SHP77 treated with DMSO at 0.1 percent for 48 hours (cell line): ENCODE measurements at places on chromosomes 2 and 18.

DNA sequence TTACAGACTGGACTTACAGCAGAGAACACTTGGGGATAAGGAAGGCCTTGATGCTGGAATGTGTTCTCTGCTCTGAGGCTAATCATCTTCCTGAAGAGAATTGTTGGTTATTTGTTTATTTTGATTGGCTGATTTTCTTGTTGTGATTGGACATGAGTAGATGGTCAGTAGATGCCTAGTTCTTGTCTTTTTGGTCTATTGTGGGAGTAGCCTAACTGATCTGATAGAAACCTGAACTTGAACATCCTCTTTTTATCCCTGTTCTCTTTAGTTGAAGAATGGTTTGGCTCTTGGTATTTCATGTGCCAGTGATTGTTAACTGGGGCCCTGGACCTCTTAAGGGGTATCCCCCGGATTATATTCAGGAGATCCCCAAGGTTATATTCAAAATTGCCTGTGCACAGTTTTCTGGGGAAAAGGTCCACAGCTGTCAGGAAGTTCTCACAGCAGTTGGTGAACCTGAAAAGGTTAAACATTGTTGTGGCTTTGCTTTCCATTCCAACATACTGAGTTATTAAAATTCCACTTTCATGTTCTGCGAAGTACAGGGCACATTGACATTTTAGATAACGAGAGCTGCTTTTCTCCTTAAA lies 13.6 kb downstream of the TWSG1 start:
- no peak for DNase-seq

- DNase-seq: no peak
Observed at GRCh38 chr18:54946149-54946581, 13.1 kb downstream of the CCDC68 start.

GRCh38 chr2:63861220-63861822 lies 19.6 kb downstream of the UGP2 start:
- peak; percentile 28 for DNase-seq

GRCh38 chr2:126657148-126657635 lies 1.2 kb downstream of the GYPC start:
- no peak for DNase-seq

- no peak for DNase-seq
Observed at GRCh38 chr2:149068996-149069888, 30.7 kb downstream of the LYPD6B start.

GRCh38 chr18:47746615-47747014 lies 183.8 kb downstream of the SMAD2 start:
- no peak for DNase-seq

DNA sequence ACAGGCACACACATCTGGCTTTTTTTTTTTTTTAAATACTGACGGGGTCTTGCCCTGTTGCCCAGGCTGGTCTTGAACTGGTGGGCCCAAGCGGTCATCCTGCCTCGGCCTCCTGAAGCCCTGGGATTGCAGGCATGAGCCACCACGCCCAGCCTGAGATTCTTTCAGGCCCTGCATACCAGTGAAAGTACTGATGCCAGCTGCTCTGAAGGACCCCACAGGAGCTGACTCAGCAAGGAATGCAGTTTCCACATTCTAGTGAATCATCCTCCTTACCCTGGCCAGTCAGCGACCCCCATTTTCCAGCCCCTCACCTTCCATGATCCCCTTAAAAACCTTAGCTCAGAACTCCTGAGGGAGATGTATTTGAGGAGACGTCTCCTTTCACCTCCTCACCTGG lies 5.8 kb upstream of the DTYMK start:
- no peak for DNase-seq

GRCh38 chr2:55052129-55053061 lies 2.1 kb upstream of the RTN4 start:
- DNase-seq: no peak

DNA sequence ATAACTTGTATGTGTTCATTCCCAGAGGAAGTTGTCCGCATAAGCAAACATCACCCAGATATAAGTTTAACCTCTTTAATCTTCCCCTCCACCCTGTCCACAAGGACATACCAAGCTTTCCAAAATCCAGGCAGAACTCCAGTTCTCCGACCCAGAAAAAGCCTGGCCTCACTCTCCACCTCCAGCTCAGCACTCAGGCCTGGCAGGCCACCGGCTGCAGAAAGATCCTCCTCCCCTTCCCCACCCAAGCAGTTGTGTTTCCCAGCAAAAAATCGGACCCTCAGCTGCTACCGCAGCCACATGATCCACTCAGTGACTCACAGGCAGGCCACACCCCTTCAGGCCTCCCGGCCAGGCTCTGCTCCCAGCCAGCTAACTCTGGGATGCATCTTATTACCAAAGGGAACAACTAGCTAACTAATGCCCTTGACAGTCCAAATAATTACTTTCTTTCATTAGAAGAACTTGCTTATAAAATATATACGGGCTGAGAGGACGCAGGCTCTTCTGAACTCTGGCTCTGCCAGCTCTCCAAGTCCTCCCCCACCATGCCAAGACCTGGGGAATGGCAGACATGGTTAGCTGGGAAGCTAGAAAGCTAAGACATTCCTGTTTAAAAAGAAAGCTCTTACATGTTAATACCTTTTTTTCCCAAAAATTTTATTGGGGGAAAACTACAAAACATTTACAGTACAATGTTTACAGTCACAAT lies 4.5 kb downstream of the ZFP36L2 start:
- DNase-seq: peak; percentile 53

DNA sequence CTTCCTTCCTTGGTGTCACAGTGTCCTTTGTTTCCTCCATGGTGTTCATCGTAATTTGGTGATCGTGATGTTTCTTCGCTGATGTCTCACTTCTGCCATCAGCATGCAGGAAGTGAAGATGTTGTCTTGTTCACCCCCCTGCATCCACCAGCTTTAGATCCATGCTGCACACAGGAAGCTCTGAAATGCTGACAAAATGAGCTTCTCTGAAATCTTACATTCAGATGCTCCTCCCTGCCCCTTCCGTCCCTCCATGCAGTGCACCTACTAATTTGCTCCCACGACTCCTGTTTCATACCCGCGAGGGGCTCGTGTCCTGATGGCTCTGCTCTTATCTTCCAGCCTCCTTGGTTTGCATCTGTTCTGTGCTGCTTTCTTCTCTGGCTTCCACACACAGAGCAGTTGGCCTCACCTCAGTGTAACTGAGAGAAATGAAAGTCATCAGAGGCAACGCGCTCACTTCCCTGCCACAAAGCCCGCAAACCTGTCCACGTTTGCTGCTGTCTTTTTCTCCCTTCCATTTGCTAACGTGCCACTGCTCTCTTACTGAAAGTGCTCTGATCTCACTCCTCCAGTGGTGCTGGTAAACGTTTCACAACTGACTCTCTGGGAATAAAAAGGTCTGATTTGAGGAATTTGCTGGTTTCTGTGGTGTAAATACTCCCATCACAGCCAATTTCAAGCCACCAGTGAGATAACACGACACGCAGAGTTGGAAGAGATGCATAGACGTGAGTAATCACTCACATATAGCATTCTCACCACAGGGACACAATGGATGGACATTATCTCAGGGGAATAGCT lies 41.0 kb upstream of the MGAT4A start:
- no peak for DNase-seq

DNA sequence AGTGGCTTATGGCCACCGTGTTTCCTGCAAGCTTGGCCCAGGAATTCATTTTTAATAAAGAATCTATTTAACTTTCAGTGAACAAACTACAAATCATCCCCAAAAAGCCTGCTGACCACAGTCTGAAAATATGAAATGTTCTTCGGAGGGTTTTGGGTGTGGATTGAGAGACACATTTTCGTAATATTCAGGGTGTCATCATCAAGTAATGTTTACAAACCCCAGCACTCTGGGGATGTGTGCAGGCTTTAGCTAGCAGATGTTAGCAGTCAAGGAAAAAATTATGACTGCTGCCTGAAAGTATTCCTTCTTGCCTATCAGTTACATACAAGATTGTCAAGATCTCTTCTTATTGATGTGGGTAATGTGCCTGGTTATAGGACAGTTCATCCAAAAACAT lies 143.9 kb upstream of the FN1 start:
- peak; percentile 43 for DNase-seq

DNA sequence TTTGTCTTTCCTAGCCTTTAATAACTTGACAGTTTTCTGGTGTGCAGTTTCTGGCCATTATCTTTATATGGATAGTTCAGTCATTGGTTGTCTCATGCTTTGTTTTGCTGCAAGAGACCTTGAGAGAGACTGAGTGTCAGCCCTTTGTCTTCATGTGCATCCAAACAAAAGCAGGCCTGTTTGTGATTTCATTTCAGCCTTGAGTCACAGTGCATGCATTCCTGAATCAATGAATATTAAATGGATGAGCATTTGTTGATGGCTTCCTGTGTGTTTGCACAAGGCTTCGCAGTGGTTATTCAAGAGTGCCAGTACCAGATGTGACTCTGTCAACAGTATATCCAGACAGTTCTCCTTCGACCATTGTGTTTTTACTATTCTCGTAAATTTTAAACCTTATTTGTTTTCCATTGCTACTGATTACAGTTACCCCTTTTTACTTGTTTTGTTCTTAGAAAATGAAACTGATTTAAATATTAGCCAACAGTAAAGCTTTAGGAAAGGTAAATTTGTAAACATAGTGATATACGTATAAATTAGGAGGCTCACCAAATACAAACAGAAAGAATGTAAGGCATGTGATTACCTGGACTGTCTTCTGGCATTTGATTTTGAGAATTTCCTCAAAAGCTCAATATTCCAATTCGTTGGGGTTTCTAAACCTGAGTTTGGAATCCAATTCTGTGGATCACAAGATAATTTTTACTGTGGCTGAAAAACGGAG lies 319.8 kb downstream of the CTNNA2 start:
- DNase-seq: peak; percentile 21

DNA sequence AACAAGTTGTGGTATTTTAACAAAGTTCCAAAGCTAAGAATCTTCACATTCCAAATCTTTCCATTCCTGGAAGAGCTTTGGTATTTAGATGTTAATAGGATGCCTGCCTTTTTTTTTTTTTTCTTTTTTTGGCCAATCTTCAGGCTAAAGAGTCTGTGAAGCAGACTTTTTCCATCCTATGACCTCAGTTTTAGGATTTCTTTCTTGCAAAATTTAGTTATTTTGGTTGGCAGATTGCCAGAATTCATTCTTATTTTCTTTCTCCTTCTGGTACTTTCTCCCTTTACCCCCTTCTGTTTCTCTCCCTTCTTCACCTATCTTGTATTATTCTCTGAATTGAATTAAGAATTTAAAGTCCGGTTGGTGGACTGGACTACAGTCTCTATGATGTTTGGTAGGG lies 217.8 kb upstream of the REV1 start:
- DNase-seq: no peak

- DNase-seq: no peak
Observed at GRCh38 chr2:172097557-172098131, 5.1 kb downstream of the DLX2 start.

GRCh38 chr2:232235716-232236115 lies 142.8 kb upstream of the ALPP start:
- DNase-seq: peak; percentile 54

- DNase-seq: no peak
Observed at GRCh38 chr2:215772634-215773563, 240.5 kb downstream of the MREG start.

DNA sequence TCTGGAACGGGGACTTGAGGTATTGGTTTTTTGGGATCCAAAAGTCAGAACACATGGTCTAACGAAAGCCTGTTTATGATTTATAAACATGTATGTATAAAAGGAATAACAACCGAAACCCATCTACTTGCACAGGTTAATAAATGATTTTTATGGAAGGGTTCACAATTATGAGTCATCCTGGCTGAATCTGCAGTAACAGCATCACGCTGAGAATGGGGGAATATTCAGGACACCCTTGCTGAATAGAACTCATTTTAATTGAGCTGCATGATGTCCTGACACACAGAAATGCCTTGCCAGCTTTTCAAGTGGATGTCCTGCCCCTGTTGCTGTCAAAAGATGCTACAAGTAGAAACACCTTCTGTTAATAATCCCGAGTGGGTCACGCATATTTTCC lies 54.7 kb upstream of the TGFA start:
- DNase-seq: no peak
